Bronchial epithelial cell (primary cell): ENCODE measurements at places on chromosomes 12 and 14. TPM values are rescaled to one million over a fixed set of nuclear protein-coding genes. Genes with fewer than 3 reads are reported as not detected.

Gene RAP1B
- 175 and 183 TPM in 2 replicates for total RNA-seq

Gene OAS2
- 0.64 and 0.79 TPM in 2 replicates for total RNA-seq

Gene A2M
- total RNA-seq = 1.1 TPM in 1 of 2 replicates, not detected in the other

Gene SDSL
- 4.7 and 21.5 TPM in 2 replicates for total RNA-seq

Gene B4GALNT3
- 8.2 and 8.3 TPM in 2 replicates for total RNA-seq

Gene PPFIBP1
- total RNA-seq = 31.1 and 43.3 TPM in 2 replicates

Gene MMP14
- 126 and 140 TPM in 2 replicates for total RNA-seq

Gene TRIM9
- total RNA-seq = under 0.01 and 0.26 TPM in 2 replicates

Gene PRPF39
- total RNA-seq = 23.4 and 26.9 TPM in 2 replicates

Gene PLEKHG3
- 32.4 and 35.8 TPM in 2 replicates for total RNA-seq

Gene FAM161B
- 1.5 and 1.6 TPM in 2 replicates for total RNA-seq

Gene RHNO1
- total RNA-seq = 16.3 and 22.8 TPM in 2 replicates

Gene CMTM5
- total RNA-seq = not detected in 2 replicates

Gene C1R
- total RNA-seq = 1.9 and 3.2 TPM in 2 replicates

Gene BDKRB1
- 1.0 and 1.1 TPM in 2 replicates for total RNA-seq

Gene HSPB8
- 0.26 and 2.4 TPM in 2 replicates for total RNA-seq

Gene FBXO33
- total RNA-seq = 11.3 and 13.7 TPM in 2 replicates

Gene IL31
- not detected in 2 replicates for total RNA-seq

Gene PPP1R3E
- 2.9 and 3.4 TPM in 2 replicates for total RNA-seq

Gene IL22
- total RNA-seq = not detected in 2 replicates

Gene SLC5A8
- under 0.01 TPM in 1 of 2 replicates, not detected in the other for total RNA-seq

Gene CMA1
- total RNA-seq = not detected in 2 replicates

Gene SLC8A3
- under 0.01 TPM in 1 of 2 replicates, not detected in the other for total RNA-seq

Gene IFNG-AS1
- total RNA-seq = not detected in 2 replicates

Gene TAC3
- total RNA-seq = not detected in 2 replicates
